NCI-H1436 treated with DMSO at 0.1 percent for 48 hours (cell line): ENCODE measurements at places on chromosomes 16 and 17.

DNA sequence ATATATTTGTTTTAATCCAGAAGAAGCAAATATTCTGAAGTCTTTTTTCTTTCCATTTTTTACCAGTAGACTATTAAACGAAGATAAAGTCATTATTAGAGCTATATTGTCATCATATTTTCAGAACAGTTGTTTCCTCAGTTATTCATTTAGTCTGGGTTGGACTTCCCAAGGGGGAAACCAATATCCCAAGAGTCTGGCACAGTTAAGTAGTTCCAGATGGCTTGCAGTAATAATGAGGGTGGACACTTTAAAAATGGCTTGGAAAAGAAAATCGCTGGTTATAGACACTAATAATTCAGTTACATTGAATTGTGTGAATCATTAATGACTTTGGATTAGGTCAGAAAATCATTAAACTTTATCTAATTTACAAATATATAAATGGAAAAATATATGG lies 3.9 kb downstream of the PPM1E start:
- DNase-seq = no peak

- DNase-seq = no peak
Measured at GRCh38 chr16:4283939-4284338, 11.1 kb upstream of the TFAP4 start.

DNA sequence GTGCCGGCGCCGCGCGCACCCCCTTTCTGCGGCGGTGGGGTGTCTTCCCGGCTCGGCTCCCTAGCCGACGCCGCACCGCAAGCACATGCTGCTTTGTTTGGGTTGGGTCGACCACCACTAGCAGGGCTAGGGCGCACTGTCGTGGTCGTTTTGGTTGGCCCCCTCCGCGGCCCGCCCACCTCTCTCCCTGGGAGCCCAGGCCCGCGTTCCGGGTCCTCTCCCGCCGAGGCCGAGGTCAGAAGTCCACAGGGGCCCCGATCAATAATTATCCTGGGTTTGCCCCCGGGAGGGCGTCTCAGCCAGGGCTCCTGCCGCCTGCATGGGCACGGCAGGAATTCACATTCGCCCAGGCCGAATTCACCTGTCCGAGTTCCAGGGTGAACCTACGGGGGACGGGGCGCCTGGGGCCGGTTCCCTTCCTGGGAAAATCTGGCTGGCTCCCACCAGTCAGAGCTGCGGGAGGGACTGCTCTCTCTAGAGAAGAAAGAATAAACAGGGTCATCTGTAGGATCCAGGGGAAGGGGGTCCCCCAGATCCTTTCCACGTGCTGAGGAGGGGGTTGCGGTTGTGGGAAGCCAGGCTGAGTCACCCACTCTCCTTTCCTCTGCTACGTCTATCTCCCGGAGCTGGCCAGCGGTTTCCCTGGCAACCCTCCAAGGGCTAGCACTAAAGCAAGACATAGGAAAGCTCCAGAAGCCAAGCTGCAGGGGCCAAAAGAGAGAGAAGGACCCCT lies 584 bp upstream of the STAT5B start:
- DNase-seq = no peak

DNA sequence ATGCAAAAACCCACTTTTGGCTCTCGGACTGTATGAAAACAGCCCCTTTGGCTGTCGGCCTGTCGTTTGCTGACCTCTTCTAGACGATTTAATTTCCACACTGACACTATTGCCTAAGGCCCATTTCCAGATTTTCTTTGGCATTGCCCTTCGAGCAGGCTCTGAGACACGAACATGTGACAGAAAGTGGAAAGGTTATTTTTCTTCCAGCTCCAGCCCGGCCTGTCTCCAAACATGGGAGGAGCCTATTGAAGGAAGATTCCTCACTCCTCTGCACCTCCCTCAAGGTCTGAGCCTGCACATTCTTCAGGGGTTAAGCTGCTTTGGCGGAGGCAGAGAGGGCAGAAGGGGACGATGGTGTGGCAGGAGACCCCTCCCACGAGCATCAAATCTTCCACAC lies 85.9 kb upstream of the FOXF1 start:
- no peak for DNase-seq

- no peak for DNase-seq
Measured at GRCh38 chr17:3002538-3003295, 60.7 kb downstream of the OR1D5 start.

DNA sequence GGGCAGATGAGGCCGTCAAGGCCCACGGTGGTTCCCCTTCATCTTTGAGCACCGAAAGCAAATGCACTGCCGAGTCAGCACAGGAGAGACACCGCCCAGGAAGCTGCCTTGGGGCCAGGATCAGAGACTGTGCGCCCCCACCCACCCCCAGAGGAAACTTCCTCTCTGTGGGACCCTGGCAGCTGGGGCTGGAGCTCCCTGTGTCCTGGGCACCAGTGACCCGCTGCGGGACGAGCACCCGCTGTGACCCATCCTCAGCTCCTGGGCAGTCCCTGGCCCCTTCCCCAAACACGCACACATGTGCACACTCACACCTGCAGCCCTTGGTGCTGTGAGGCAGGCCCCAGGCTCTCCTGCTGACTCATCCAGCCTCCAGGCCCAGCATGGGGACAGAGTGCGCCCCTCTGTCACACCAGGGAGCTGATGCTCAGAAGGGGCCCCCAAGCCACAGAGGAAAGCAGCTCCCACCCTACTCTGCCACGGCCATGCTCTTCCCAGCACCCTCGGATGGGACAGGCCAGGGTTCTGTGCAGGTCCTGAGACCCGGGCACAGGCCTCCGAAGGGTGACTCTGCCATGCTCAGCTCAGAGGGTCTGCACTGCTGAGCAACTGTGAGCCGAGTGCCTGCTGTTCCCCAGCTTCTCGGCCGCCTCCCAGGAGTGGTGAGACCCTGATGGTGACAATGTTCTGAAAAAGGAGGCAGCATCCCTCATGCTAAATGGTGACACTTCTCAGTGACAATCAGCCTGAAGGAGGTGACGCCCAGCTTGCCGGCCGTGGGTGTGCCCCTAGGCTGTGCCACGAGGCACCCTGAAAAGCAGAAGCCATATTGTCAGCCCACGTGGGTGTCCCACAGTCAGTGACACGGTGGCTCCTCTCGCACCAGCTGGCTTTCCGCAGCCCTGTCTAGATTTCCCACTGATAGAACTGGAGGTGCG lies 3.6 kb downstream of the PIEZO1 start:
- no peak for DNase-seq

- DNase-seq = no peak
Measured at GRCh38 chr17:47660064-47660492, 10.4 kb downstream of the KPNB1 start.

GRCh38 chr16:4060009-4060408 lies 56.2 kb downstream of the ADCY9 start:
- no peak for DNase-seq

DNA sequence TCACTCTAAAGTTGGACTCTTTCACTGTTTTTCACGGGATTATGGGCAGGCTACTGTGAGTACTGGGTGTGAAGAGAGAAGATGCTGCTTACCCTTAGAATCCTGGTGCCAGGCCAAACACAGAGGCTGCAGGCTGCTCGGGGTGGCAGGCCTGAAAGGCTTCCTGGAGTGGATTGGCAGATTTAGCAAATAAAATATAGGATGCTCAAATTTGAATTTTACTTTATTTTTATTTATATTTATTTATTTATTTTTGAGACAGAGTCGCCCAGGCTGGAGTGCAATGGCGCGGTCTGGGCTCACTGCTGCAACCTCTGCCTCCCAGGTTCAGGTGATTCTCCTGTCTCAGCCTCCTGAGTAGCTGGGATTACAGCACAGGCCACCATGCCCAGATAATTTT lies 14.9 kb upstream of the STAC2 start:
- DNase-seq = no peak

GRCh38 chr16:27429981-27430441 lies 28.0 kb downstream of the IL21R start:
- no peak for DNase-seq

DNA sequence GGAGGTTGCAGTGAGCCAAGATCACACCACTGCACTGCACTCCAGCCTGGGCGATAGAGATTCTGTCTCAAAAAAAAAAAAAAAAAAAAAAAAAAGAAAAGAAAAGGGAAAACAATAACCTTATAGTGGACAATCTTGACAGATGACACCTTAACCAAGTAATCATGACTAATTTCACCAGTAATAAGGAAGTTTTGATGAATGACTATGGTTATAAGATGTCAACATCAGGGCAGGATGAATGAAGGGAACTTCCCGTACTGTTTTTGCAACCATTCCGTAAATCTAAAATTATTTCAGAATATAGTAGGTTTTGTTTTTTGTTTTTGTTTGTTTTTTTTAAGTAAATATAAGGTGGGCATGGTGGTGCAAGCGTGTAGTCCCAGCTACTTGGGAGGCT lies 23.0 kb downstream of the GSPT1 start:
- DNase-seq = no peak

DNA sequence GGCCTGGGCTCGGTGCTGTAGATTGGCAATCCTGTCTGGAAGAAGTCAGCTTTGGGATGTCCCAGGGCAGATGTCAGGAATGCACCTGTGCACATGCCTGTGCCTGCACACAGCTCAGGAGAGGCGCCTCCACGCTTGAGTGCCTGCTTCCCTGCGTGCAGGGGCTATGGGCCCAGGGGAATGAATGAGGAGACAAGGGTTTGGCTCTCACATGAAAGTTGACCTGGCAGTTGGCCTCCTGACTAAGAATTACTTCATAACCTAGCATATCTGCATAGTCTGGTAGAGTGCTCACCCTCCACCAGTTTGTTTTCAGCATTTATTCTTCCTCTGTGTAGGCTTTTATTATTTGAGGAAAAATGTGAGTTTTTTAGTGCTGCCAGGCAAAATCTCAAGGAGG lies 50.0 kb downstream of the PLD6 start:
- no peak for DNase-seq

- DNase-seq = no peak
Measured at GRCh38 chr16:71894229-71894920, 956 bp upstream of the IST1 start.

GRCh38 chr17:73600103-73600871 lies 44.0 kb downstream of the SDK2 start:
- no peak for DNase-seq

- DNase-seq = no peak
Measured at GRCh38 chr17:78324391-78325075, 35.3 kb downstream of the SOCS3 start.

GRCh38 chr16:85028685-85029407 lies 1.3 kb downstream of the KIAA0513 start:
- no peak for DNase-seq

DNA sequence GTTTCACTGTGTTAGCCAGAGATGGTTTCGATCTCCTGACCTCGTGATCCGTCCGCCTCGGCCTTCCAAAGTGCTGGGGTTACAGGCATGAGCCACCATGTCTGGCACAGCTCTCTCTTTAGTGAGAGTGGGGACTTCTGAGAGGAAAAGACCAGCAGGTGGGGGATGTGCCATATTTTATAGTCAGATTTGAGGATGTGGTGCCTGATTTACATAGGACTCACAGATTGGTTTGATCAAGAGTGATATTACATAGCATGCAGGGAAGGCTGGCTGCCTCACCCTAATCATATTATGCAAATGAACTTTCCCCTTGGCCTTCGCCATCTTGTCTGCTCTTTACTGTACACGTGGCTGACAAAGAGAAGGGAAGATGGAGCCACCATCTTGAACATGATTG lies 28.1 kb upstream of the MAPK3 start:
- no peak for DNase-seq

DNA sequence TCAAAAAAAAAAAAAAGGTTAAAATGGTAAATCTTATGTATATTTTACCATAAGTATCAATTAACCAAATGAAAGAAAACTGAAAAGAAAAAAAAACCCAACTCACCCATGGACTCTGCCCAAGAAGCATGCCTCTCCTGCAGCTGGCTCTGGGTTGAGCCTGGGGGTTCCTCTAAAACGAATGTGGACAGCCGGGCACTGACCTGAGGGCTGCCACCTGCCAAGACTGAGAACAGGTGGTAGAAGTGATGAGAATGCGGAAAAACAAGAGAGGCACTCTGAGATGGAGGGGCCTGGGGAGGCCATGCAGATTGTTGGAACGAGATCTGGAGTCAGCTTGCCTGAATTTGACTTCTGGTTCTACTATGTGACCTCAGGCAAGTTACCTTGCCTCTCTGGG lies 85.5 kb upstream of the MSI2 start:
- no peak for DNase-seq

- no peak for DNase-seq
Measured at GRCh38 chr17:29844339-29845048, 85.5 kb downstream of the SSH2 start.

DNA sequence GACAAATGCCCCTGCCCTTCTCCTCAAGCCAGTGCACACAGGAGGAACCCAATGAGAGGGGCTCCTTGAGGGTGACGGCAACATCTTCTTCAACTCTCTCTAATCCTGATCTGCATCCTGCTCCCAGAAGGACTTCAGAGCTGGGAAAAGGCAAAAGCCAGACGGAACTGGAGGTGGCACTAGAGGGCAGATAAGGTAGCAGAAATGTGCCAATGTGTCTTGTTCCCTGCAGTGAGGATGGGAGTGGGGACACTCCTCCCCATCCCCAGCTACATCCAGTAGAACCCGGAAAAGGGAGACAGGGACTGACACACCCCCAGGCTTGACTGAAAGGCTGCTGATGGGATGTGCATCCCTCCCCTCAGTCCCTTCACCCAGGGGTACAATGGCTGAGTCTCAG lies 28.5 kb downstream of the SRCIN1 start:
- no peak for DNase-seq

DNA sequence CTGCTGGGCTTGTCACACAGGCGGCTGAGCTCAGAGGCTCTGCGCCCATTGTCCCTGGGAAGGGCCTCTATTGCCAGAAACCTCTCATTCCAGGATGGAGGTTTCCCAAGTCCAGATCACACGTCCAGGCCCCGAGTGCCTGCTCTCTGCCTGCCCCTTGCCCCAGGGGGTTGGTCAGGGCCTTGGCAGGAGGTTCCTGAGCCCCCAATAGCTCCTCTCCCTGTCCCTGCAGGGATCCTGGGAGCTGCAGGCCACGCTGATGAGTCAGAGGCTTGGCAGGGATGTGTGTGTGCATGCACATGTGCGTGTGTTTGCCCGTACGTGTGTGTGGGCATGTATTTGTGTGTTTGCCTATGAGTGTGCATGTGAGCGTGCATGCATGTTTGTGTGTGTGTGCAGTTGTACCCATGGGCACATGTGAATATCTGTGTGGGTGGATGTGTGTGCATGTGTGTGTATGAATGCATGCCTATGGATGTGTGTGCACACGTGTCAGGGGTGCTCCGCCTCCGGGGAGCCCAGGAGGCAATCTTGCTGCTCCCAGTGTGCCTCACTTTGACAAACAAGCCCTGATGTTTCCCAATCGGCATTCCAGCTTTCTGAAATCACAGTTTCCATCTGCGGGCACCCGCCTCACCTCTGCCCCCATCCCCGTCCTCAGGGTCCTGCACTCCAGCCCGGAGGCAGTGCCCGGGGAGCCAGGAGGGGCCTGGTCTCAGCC lies 98.4 kb upstream of the GSE1 start:
- DNase-seq = no peak

GRCh38 chr16:11735787-11736186 lies 6.9 kb downstream of the TXNDC11 start:
- no peak for DNase-seq
